ENCODE measurements at places on chromosomes 6 and 20.

DNA sequence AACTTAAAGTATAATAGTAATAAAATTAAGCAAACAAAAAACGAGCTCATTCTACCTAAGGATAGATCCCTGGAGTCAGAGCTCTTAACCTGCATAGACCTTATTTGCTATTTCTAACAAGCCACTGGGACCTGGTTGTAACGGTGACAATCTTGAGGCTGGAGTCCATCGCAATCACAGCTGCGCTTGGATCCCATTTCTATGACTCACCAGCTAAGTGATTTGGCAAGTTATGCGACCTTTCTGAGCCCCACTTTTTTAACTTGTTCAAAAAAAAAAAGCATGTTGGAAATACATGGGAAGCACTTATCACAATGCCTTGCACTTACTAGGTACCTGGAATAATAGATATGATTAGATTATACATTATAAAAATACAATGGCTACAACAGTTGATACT lies 389.5 kb upstream of the CDH4 start:
- DNase-seq, result no peak

GRCh38 chr6:159110013-159110412 lies 59.2 kb upstream of the FNDC1 start:
- peak; percentile 66 for DNase-seq

DNA sequence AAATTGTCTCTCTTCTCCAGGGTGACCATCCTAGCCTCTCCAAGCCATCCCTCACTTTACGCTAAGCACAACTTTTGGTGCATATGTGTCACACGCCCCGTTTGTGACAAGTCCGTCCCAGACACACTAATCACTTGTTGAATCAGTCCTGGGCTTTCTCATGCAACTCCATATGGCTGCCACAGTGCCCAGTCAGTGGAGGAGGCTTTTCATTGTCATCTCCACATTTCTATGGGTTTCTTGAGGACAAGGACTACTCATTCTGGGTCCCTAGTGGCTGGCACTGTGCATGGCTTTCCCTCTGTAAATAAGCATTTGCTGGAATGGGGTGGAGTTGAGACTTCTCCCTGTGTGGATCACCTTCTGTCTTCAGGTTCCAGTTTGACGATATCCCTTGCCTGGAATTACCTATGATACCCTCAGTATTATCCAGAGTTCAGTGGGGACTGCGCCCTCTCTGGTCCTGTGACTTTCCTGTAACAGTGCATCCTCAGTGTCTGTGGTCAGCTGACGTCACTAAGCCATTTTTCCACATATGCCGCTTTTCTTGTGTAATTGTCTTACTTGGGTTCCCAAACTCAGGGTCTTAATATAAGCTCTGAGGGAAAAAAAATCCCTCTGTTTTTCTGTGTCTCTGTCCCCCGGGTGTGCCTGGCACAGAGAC lies 59.8 kb upstream of the MYL9 start:
- no peak for DNase-seq

- peak; percentile 93 for DNase-seq
Observed at GRCh38 chr6:30769088-30769852, 24.9 kb upstream of the IER3 start.

- no peak for DNase-seq
Observed at GRCh38 chr6:76481101-76481500, 408.6 kb upstream of the IMPG1 start.

DNA sequence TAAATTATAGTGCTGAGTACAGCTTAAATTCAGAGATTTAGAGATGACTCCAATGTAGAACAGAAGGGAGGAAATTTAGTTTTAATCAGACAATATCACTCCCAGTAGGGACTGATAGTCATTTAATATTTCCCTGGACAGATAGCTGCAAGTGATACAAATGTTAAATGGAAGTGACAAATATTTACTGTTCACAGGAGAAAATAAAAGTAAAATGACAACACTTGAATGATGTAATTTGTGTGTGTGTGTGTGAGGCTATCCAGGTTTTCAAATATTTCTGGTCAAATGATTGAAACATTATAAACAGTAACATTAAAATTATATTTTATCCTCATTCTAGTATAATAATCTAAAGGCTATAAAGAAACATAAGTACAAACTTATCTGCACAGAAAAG lies 220.3 kb upstream of the THEMIS start:
- DNase-seq, result no peak

DNA sequence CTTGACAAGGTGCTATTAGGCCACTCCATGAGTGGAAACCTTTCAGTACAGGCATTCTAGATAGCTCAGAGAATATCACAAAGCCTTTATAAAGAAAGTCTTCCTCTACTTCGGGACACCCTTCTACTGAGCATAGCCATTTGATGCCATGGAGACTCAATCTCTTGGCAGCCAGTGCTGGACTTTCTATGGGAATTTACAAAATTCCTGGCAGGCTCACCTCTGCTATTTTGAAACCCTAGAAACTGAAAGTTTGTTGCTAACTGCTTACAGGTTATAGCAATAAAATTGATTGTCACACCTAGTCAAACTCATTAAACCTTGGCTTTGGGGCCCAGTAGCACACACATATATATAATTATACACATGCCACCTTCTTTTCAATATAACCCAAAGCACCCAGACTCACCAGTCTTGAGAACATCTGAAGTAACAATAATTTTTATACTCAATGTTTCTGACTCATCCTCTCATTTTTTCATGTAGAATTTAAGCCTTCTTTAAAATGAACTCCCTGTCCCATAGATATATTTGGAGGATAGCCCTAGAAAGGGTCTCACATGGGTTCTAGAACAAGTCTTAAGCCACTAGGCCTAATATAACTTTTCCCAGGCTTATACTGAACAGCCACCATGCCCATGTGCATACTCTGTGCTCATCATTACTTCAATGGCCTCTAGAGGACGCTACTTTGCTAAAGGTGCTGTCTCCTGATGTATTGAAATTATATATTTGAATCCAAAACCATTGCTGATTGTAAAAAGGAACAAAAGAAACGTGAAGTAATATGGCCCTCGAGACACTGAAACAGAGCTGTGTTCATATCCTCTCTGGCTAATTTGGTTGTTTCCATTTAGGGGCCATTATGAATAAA lies 368.1 kb upstream of the MARCKS start:
- no peak for DNase-seq

DNA sequence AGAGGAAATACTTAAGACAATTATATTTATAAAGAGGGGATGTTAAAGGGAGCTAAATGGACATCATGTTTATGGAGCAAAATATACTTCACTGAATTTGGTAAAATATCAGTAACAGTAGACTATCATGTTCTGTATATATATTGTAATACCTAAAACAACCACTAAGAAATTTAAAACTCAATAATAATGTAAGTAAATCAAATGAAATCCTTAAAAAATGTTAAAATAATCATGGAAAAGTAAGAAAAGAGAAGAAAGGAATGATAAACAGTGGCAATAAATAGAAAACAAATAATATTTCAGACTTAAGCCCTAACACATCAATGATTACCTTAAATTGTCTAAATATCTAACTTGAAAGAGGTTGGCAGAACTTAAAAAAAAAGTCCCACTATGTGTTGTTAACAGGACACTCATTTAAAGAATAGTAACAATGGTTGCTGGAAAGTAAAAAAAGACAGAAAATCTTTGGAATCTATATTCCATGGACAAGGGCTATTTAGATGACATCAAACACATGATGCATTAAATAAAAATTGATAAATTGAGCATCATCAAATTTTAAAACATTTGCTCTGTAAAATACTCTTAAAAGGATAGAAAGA lies 842.2 kb upstream of the MAP3K7 start:
- no peak for DNase-seq

DNA sequence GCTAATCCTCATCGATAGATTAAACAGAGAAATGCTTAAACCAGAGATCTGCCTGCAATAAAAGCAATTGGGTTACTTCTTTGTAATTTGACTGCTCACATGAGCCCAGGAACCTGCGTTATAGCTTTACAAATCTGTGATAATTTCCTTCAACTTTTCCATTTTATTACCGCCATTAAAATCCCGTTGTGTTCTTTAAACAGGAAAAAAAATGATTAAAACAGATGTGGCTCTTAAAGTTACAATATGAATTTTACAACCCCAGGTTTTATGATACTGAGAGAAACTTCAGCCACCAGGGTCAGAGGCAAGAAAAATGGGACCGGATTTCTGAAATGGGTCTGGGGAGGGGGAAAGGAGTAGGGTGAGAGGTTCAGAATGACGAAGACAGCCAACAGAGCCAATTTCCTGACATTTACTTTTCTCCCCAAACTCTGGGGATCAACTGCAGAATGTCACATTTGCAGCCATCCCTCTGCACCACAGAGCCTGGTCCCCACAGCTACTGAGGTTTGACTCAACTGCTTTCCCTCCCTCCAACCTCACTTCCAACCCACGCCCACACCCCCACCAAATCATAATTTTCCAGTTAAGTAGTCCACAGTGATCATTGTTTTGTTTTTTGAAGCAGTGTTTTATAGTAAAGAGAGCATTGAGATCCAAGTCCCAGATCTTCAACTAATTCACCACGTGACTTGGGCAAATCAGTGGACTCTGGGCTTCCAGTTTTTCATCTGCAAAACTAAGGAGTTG lies 77.6 kb upstream of the EYA2 start:
- no peak for DNase-seq

DNA sequence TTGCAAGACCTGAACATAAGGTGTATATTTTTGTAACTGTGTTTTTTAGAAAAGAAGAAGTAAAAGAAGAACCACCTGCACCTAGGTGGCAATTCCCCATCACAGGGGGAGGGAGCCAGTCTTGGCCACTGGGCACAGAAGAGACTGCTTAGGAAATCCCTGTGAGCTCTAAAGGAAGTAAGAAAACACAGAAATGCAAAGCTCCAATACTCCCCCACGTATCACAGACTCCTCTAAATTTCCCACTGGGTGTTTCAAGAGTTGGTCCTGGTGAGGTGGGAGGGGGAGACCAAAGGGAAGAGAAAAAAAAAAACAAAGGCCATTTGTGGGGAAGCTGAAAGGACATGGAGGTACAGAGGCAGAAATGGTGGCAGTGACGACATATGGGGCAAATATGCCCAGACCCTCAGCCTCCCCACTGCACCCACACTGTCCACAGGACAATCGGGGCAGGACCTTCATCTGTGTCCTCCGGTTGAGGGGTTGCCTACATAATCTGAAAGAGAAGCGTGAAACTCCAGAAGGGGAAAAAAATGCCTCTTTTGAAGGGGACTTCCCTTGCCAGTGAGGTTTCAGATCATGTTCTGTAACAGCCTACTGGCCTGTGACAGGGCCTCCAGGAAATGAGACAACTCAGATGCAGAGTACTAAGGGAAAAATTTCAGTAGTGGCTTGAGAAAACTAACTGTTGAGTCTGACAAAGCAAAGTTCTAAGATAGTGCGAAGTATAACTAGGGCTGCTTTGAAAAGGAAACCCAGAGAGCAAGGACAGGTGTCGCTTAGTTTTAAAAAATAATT lies 226.2 kb upstream of the MARCKS start:
- peak; percentile 42 for DNase-seq

DNA sequence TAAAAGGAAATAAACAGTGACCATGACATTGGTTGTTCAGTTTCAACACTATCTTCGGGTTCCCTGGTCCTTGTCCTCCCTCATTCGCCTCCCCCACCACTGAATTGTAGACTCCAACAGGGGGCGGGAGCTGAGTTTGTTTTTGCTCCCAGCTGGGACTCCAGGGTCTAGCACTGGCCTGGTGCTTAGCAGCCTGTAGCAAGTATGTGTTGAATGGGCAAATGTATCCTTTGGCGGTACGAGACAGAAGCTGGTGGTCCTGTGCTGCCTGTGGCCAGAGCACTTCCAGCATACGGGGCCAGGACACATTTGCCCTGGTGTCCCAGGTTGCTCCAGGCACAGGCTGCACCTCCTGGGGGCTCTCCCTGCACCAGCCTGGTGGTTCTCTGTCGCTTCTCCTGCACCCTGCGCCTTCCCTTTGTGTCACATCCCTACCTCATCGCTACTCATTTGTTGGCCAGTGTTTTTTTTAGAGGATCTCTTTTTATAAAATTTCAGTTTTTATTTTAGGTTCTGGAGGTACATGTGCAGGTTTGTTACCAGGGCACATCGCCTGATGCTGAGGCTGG lies 40.1 kb downstream of the PHACTR3 start:
- DNase-seq, result no peak

- no peak for DNase-seq
Observed at GRCh38 chr6:149782337-149782736, 32.8 kb downstream of the PCMT1 start.

GRCh38 chr6:18306977-18307376 lies 42.6 kb upstream of the DEK start:
- DNase-seq, result peak; percentile 65

- DNase-seq, result no peak
Observed at GRCh38 chr6:43173591-43174262, 2.7 kb downstream of the SRF start.

DNA sequence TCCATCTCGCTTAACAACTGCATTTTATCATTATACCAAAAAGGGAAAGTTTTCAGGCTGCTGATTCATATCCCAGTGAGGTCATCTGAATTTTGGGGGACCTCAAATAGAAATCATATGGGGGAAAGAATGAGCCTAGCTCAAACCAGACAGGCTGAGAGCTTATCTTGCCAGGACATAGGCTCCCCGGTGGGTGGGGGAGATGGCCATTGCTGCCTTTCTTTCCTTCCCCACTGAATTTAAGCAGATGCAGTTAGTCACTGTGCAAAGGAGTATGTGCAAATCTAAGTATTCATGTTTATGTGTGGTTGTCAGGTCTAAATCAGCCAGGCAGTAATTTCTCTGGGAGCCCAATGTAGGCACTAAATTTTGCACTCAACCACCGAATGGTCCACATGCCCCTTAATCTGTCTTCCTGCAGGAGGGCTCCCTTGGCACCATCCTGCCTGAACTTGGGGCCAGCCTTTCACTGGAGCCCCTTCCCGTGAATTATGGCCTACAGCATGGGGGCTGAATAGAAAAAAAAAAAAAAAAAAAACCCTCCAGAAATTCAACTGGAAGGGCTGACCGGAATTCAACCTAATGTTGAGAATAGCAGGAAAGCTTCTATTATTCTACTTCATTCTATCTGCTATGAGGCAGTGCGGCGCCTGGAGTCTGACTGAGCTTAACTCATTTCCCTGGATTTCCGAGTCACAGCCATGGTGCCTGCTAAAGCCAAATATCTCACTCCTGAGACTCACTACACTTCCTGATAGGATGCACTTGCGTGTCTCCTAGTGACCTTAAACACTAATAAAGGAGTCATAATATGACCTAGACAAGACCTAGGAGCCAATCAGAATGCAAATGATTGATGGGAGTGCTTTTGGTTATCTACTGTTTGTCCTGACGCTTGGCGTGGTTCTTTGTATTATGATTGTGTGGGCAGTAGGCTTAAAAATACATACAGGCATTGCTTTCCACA lies 161.5 kb upstream of the HEY2 start:
- DNase-seq, result no peak

DNA sequence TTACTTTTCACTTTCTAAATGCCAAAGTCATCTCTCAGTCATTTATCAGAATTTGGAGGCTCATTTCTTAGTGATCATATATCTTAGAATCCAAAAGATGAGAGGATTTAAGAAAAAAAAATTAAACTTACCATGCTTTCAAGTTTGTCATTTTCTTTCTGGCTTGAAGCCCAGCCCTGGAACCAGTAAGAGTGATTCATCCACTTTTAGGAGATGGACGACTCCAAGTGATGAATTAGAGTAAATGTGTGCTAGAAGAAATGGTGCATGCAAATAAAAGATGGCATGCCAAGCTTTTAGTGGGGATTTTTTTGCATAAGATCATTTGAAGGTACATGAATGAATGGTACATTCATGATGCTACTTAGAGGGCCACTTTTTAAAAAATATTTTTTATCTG lies 20.1 kb downstream of the PLCB1 start:
- peak; percentile 27 for DNase-seq

All from AG20443 (cell line).